Stimulated activated CD4-positive, alpha-beta T cell treated with anti-CD3 and anti-CD28 coated beads, Interleukin-1b, Interleukin-23, amount 100 ng/mL, for 24 hours (primary cell): ENCODE measurements at places on chromosomes 4 and X.

- DNase-seq, result no peak
These were observed 533.0 kb downstream of the BCOR start for GRCh38 chrX:39564751-39565150.

- DNase-seq, result no peak
These were observed 644.6 kb downstream of the IL1RAPL1 start for GRCh38 chrX:29231800-29232199.

DNA sequence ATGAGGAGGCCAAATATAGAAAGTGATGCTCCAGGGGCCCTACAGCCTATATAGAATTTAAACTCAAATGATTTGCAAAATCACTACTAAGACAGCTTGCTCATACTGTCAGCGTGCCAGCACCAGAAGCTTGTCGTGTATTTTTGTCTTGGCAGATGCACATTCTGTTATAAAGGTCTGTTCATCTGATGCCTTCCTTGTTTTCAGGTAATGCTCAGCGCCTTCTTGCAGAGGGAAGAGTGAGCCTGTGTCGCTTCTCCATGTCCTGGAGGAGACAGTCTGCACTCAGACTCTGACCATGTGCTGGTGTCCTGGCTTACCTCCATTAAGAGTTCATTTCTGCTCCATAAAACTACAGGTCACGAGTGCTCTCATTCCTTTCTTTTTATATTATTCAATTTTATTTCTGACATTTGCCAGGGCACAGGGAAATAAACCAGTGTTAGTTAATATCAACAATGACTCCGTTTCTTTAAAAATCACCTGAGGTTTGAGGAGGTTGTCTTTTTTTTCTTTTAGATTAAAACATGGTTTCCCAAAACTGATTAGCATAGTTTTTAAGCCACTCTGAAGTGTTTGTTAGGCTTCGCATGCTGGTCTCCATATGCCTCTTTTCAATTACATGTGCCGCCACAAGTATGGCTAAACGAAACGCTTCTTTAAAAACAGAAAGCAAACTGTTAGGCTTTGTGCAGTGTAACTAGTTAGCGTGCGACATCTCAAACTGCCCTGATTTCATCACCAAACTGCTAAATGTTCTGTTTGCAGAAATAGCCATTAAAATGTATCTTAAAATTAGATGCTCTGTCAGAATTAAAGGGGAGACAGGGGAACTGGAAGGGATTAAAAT lies 215.2 kb upstream of the GK2 start:
- no peak for DNase-seq

- DNase-seq, result no peak
These were observed 431.2 kb downstream of the KCTD8 start for GRCh38 chr4:44017422-44017739.

DNA sequence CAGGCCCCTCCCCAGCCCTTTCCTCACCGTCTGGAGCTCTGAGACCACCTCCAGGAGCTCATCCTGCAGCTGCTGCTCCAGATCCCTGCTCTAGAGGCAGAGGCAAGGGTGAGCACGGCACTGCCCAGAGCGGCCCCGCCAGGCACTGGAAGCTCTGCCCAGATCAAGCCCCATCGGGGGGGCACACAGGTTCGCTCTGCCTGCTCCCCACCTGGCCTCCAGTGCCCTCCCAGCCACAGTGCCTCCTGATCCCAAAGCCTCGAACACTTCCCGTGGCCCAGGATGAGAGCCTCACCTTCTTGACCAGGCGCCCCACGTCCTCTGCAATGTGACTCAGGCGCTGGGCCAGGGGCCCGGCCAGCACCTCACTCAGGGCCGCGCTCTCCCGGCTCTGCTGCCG lies 5.0 kb downstream of the ARHGAP4 start:
- no peak for DNase-seq

DNA sequence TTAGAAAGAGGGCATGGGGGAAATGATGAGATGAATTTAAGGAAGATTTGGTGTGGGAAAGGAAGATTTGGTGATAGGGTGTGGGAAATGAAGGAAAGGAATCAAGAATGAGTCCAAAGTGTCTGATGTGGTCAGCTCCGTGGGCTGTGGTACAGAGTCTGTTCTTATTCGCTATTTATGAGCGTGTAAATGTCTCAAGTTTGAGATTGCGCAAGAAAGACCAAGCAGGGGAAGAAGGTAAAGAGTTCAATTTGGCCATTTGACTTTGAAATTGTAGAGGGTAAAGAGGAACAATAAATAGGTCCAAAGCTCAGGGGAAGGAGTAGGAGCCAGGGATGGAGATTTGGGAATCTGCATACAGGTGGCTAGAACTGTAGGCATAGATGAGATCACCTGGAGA lies 11.3 kb upstream of the SMS start:
- no peak for DNase-seq

- no peak for DNase-seq
These were observed 103.3 kb downstream of the SHROOM3 start for GRCh38 chr4:76538296-76538695.
